Suppressor macrophage treated with lipopolysaccharide for 4 hours (primary cell): ENCODE measurements at places on chromosomes 6 and 20.

DNA sequence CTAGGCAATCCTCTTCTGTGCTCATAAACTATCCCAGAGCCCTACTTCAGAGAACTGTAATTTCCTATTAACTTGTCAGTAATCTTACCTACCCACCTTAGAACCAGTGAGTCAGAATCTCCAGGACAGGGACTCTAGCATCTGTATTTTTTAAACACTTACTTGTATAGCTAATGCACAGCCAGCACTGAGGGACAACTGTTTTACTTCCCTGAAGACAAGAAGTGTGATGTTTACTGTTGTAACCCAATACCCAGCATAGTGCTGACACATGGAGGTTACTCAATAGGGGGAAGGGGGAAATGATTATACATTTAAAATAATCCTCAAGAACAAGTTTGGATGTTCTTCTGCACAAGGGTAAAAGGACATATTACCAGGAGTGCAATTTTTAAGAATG lies 130.8 kb downstream of the BTBD9 start:
- DNase-seq, result peak; percentile 29

DNA sequence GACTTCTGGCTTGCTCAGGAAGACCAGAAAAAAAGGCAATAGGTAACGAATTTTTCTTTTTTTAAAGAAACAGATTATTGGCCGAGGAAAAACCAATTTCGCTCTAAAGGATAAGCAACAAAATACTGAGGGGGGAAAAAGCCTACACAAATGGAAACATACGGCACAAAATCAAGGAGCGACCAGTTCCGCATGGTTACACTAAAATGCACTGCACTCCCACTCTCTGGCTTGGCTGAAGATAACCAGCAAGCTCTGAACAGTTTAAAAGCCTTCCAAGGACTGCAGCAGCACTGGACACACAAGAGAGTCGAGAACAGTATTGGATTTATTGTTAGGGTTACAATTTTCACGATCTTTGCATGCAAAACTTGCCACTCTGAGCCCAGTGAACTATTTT lies 881 bp upstream of the MAP7 start:
- DNase-seq, result no peak

DNA sequence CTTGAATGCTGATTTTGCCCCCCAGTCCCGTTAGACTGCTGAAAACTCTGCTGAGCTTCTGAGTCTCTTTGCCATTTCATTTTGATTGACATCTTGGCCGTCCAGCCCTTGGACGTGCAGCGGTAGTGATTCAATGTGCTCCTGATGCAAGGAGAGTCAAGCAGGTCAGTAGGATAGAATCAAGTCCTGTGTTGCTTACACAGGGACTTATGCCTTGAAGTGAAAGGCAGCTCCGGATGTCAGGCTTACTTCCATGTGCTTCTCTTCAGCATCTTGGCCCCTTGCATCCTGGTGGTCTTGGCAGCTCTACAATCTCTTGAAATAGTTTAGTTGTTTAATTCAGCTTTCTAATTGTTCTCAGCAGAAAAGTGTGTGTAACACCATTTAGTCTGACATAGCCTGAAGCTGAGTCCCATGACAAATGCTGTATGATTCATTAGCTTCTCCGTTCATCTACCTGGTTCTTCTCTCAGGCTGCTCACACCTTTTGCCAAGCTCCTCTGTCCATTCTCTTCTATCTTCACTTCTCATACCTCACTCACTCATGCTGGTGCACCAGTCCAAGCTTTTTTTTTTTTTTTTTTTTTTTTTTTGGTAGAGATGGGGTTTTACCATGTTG lies 76.0 kb downstream of the EZR start:
- DNase-seq, result no peak

GRCh38 chr6:33172688-33173534 lies 19.4 kb downstream of the COL11A2 start:
- peak; percentile 45 for DNase-seq

- no peak for DNase-seq
Measured at GRCh38 chr6:18360188-18360587, 27.0 kb upstream of the RNF144B start.
